ENCODE measurements at places on chromosomes 2 and 18.

DNA sequence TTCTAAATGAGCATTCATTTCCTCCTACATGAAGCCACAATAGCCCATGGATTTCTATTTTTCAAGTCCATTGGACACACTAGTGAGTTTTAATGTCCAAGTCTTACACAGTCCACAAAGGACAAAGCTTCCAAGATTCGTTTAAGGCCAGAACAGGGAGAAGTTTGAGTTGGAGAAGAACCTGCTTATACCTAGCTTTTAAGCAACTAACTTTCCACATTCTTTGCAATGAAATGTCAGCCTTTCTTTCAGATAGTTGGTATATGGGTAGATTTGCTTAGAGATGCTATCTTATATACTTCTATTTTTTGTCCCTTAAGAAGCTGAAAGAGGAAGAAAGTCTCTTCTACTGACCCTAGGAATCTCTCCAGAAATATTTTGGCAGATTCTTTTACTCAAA lies 66.1 kb upstream of the NPAS2 start:
- no peak for DNase-seq

GRCh38 chr2:218229239-218229638 lies 12.2 kb downstream of the ARPC2 start:
- no peak for DNase-seq

DNA sequence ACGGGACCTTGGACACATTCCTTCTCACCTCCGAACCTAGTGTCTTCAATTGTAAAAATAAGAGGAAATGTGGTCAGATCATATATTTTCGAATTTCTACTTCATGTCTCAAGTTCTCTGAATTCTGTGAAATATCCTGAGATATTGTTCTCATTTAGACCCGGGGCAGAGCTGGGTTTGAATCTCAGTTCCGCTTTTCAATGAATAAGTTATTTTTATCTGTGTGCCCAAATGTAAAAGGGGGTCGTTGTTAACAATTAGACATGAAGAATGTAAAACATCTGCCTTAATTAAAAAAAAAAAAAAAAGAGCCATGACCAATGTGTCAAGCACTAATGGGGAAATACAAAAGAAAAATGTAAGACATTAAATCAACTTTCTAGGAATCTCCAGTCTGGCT lies 48.9 kb upstream of the BCL11A start:
- no peak for DNase-seq

DNA sequence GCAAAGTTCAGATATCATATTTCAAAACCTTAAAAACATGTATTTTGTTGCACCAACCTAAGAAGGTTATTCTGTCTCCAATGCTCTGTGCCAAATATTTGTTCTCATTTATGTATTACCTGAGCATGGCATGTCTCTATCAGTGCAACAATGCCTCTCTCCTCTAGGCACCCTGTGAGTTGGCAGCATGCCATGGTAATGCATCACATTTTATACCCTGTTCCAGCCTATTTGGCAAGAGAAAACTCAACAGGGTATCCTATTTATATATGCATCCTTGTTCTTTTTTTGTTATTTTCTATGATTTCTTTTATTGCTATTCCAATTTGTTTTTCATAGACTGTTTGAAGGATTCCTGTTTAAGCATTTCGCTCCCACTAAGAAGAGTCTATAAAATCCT lies 126.3 kb upstream of the NRXN1 start:
- no peak for DNase-seq

GRCh38 chr2:235267251-235267650 lies 226.6 kb upstream of the AGAP1 start:
- no peak for DNase-seq

GRCh38 chr2:120775194-120775593 lies 39.5 kb downstream of the GLI2 start:
- no peak for DNase-seq

GRCh38 chr2:187424146-187424545 lies 23.9 kb downstream of the CALCRL start:
- no peak for DNase-seq

DNA sequence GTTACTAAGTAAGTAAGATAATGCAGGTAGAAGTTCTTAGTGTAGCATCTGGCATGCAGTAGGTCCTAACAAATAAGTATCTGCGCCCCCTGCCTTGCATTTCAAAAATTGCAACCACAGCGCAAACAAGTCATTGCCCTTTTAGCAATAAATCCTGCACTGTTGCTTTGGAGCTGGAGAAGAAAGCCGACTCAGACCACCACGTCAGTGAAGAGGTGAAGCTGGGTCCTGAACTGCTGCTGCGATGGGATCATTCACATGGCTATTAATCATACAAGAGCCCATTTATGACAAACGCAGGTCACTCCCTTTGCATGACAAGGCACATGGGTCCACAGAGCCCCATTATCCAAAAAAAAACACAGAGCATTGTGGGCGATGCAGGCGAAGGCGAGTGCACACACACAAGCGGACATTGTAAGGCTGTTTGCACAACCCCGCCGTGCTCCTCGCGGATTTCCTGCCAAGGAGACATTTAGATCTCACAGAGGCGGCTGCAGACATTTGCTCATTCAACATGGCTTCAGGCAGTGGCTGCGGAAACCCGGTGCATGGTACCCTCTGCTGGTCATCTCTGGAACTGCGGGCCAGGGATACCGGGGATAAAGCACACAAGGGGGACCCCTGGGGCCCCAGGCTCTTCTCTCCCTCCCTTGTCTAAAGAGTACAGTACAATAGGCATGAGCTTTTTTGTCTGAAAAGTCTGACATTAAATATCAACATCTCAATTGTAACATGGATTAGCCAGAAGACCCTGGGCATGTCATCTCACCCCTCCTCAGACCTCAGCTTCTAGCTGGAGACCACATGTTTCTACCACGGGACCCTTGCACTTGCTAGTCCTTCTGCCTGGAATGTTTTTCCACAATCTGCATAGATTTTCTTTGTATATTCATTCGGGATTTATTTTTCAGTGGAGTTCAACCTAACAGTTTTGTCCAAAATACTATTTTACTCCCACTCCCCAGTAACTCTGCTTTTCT lies 56.7 kb downstream of the CYRIA start:
- DNase-seq, result peak; percentile 69

Measured in stimulated activated CD8-positive, alpha-beta memory T cell treated with anti-CD3 and anti-CD28 coated beads, Interleukin-7, amount 100 ng/mL, for 48 hours (primary cell).